ENCODE measurements at places on chromosomes 16 and 17.

DNA sequence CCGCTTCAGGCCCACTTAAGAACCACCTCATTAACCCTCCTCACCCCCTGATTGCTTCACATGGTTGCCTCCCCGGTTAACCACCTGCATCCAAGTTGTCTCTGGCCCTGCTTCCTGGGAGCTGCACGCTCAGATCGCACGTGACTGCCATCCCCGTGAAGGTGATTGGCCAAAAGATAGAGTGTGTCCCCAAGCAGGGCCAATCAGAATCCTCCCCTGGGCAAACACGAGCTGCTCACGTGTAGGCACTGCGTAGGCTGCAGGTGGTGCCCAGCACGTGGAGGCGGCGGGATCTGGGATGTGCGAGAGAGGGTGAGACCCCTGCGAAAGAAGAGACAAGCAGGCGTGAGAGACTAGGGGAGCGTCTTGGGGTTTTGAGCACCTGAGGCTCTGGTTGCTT is 111.8 kb upstream of the CRHR1 start:
- no peak for DNase-seq

DNA sequence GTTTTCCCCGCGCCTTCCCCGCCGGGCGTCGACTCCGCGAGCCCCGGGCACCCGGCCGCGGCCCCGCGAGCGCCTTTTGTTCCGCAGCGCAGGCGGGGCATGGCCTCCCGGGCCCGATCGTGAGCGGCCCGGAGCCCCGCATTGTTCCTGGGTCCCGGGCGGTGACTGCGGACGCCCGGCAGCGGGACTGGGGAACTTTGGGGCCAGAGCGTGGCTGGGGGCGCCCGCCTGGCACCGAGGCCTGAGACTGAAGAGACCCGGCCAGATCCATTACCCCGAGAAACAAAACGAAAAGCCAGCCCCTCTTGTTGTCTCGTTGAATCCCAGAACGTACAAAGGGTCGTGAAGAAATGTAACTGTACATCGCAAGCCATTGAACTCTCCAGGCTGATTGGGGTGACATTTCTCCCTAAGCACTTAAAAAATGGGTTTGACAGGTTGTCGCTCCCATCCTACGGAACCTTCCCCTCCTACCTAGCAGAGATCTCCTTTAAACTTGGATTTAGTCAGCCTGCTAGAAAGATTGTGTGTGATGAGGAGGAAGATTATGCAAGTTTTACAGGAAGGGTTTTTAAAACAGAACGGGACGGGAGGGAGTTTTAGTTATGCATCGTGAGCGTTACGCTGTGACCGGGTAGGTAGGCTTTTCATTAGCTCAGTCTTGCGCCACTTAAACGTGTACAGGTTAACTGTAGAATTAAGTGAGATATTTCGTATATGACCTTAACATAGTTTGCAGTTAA is 825 bp downstream of the METTL9 start:
- no peak for DNase-seq

GRCh38 chr17:49949634-49950033 is 19.4 kb upstream of the DLX4 start:
- no peak for DNase-seq

- DNase-seq: no peak
Measured at GRCh38 chr17:79145548-79145947, 70.9 kb downstream of the ENGASE start.

DNA sequence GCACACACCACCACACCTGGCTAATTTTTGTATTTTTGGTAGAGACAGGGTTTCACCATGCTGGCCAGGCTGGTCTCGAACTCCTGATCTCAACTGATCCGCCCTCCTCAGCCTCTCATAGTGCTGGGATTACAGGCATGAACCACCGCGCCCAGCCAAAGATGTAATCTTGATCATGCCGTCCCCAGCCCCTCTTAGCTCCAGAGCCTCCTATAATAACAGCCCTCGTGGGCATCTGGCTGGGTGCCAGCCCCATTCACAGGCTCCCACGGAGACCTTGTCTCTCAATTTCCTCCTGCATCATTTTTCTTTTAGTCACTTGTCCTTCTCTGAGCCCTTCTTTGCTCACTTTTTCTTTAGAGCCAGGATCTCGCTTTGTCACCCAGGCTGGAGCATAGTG is 94.2 kb downstream of the KATNIP start:
- DNase-seq: no peak

GRCh38 chr17:21374441-21375161 is 1.6 kb upstream of the KCNJ12 start:
- no peak for DNase-seq

- no peak for DNase-seq
Measured at GRCh38 chr16:67028167-67028695, 718 bp upstream of the CBFB start.

DNA sequence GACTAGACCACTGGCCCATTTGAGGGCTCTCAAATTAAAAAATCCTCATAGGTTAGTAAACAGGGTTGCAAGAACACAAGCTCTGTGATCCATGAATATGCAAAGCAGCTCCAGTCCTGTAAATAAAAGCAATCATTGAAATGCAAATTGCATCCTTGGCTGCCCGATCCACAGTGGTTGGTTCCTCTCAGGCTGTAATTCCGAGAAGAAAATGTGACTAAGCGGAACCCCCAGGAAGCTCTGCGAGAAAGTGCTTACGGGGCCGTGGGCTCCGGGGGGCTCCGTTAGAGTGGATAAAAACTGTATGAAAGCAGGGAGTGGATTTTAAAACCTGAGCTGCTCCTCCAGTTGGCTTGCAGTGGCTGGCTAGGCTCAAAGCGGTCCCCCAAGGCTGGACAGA is 2.5 kb downstream of the GPRC5B start:
- DNase-seq: no peak

- no peak for DNase-seq
Measured at GRCh38 chr16:52872731-52873130, 180.0 kb downstream of the CHD9NB start.

- no peak for DNase-seq
Measured at GRCh38 chr16:16945207-16945606, 525.6 kb downstream of the XYLT1 start.

DNA sequence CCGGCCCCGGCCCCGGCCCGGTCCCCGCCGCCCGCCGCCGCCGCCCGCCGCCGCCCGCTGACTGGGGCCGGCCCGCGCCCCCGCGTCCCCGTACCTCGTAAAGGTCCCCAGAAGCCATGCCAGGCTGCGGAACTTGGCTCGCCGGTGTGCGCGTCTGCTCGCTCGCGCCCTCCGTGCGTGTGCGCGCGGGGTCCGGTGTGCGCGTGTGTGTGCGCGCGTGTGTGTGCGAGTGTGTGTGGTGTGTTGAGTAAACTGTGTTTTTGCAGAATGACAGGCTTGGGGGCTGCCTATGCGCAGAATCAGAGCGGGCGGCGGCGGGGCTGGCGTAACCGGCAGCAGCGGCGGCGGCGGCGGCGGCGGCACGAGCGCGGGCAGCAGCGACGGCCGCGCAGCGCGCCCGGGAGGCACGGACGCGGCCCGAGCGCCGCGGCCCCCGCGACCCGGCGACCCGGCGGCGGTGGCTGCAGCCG is 307 bp downstream of the CDYL2 start:
- DNase-seq: peak; percentile 75

DNA sequence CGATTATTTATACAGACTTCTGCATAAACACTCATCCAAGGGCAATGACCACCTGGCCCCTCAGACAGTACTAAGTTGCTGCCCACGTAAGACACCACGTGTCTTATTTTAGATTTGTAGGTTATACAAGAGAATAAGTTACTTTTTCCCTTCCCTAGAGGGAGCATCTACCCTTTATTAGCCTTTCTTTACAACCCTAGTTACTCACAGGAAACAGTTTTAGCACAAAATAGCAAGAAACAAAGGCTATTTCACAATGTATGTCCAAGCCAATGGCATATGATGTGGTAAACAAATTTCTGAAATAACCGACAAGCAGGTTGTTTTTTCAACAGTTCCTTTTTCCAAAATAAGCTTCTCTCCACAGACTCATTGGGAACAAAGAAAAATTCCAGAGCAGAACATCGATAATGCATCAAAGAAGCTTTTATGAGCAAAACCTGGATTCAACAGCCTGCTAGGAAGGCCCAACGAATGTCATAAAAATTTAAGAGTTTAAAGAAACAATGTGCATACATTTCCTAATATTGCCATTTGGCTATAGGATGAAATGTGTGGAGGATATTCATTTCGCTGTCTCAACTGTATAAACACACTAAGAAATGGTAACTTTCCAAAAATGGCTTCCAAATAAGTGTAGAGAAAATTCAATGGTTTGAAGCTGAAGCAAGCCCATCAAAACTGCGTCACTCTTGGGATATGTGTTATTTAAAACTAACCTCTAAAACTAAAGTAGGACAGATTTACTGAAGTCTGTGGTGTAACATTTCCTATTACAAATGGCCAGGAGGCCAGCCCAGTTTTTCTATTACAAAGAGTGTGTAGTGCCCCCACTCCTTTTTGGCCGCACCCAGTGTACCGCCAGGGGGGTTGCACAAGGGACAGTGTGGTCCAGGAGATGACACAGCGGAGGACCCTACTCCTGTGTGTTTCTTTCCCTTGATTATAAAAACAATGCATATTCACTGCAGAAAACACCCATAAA is 50.4 kb upstream of the ERN1 start:
- DNase-seq: no peak

- peak; percentile 91 for DNase-seq
Measured at GRCh38 chr17:2282297-2282873, 21.2 kb downstream of the SMG6 start.

DNA sequence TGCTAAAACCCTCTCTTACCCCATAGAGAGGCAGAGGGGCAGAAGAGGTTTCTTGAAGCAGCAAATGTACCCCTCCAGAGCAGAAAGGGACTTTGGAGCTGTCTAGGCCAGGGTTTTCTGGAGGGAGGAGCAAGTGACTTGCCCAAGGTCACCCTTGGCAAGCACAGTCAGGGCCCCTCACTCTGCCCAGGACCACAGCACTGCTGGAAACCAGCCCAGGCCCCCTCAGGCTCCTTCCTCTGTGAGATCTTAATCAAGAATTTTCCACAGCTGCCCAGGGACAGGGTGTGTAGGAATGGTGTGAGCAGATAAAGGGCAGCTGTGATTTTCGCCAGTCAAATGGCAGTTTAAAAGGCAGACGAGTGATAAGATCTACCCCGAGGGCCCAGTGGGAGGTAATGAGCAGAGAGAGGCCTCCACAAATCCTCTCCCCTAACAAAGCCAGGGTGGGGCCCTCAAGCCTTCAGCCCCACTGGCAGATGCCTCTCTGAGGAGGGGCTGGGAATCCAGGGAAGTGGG is 3.9 kb upstream of the SLC12A3 start:
- no peak for DNase-seq

- peak; percentile 35 for DNase-seq
Measured at GRCh38 chr17:48907713-48908046, 527 bp upstream of the UBE2Z start.

- no peak for DNase-seq
Measured at GRCh38 chr17:76528528-76529223, 8.8 kb downstream of the CYGB start.

GRCh38 chr17:67725807-67726206 is 8.1 kb downstream of the NOL11 start:
- DNase-seq: no peak

- DNase-seq: no peak
Measured at GRCh38 chr17:8713878-8714277, 30.8 kb downstream of the CCDC42 start.

GRCh38 chr17:7956228-7956965 is 24.4 kb downstream of the CNTROB start:
- peak; percentile 18 for DNase-seq

DNA sequence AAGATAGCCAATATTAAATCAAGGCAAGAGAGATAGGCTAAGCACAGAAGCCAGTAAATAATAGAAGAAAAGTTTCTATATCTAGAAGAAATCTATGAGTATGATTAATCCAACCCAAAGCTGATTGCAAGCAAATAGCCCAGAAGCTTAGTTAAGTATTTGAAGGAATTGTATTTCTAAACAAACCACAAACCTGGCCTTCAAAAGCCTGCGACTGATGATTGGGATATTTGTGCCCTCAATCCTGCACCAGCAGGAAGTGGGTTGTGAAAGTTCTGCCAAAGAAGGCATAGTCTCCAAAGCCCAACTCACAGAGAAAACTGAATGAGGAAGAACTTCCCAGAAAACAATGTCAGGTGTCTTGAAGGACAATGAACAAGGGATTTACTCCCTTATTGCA is 114.5 kb upstream of the C17orf78 start:
- DNase-seq: peak; percentile 3

- no peak for DNase-seq
Measured at GRCh38 chr16:51072591-51072990, 78.5 kb downstream of the SALL1 start.

GRCh38 chr16:54136276-54136625 is 150.3 kb downstream of the IRX3 start:
- DNase-seq: peak; percentile 31

DNA sequence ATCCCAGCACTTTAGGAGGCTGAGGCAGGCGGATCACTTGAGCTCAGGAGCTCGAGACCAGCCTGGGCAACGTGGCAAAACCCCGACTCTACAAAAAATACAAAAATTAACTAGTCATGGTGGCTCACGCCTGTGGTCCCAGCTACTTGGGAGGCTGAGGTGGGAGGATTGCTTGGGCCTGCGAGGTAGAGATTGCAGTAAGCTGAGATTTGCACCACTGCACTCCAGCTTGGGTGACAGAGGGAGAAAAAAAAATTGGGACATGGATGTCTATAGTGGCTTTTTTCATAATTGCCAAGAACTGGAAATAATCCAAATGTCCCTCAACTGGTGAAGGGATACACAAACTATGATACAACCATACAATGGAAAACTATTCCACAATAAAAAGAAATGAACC is 28.6 kb downstream of the OSBPL7 start:
- no peak for DNase-seq

GRCh38 chr16:57607676-57608461 is 20.6 kb upstream of the ADGRG1 start:
- DNase-seq: no peak

GRCh38 chr16:74825941-74826340 is 51.3 kb upstream of the FA2H start:
- no peak for DNase-seq

DNA sequence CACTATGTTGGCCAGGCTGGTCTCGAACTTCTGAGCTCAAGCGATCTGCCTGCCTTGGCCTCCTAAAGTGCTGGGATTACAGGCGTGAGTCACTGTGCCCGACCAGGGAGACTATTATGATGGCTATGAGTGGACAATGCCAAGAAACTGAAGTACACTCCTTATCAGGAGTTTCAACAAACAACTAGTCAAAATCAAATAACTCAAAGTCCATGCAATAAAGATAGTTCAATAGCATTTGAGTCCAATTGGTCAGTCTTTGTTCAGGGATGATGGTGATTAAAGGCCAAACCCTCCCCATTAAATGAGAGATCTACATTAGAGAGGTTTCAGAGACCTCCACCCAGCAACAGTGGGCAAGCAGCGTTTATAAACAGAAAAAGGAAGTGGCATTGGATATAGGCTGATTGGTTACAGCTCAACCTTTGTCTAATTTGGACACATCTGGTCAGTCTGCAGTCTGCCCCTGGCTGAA is 8.0 kb downstream of the CHST5 start:
- DNase-seq: no peak

- DNase-seq: peak; percentile 43
Measured at GRCh38 chr16:26905336-26905735, 161.4 kb upstream of the C16orf82 start.

DNA sequence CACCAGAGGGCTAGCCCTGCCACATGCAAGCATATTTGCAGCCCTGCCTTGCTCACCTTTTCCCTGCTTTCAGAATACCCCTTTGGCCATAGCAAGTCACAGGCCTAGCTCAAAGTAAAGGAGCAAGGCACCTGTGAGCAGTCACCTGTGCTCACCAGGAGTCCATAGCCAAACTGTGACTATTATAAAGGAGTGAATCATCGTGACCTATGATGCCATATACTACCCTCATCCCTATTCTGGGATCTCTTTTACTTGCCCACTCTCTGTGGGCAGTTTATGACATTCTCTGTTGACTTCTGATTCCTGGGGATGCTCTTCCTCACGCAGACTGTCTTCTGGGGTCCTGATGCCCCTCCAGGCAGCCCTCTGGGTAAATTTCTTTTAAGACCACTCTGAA is 200.5 kb upstream of the NLRP1 start:
- DNase-seq: no peak
